ENCODE measurements at places on chromosomes 12 and 14.

GRCh38 chr14:54556535-54556934, 10.4 kb upstream of the SAMD4A start:
- no peak for DNase-seq

DNA sequence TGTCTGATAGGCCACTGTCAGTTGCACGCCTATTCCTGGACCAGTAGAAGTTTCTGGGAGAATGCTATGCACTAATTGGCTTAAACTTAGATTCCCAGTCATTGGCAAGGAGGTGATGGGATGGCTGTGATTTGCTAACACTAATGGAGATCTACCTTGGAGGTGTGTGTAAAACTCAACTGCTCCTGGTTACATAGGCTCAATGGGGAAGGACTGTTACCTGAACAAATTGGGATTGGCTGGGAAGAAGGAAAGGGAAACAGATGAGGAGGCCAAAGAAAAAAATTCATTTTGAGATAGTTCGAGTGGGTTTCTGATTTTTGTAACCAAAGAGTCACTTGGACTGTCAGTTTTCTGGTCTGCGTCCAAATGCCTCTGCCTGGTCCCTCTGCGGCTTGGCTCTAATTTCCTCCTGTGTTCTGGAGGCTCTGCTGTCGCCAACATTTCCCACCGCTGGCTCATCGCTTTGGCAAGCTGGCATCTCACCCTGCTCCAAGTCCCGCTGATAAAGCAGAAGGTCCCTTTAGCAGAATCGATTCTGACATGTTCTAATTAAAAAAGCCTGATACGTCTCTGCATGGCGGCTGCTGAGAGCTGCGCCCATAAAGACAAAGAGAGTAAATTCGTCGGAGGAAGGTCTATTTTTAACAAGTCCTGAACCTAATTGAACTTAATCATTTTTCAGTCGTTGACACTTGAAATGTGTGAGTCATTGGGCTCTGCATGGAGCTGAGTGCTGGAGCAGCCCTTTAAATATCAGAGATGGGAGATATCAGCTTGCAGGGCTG, 2.0 kb upstream of the CCDC63 start:
- DNase-seq = no peak

- no peak for DNase-seq
Measured at GRCh38 chr14:105192866-105193731, 12.0 kb upstream of the NUDT14 start.

GRCh38 chr12:28217805-28218204, 27.5 kb downstream of the CCDC91 start:
- DNase-seq = no peak

DNA sequence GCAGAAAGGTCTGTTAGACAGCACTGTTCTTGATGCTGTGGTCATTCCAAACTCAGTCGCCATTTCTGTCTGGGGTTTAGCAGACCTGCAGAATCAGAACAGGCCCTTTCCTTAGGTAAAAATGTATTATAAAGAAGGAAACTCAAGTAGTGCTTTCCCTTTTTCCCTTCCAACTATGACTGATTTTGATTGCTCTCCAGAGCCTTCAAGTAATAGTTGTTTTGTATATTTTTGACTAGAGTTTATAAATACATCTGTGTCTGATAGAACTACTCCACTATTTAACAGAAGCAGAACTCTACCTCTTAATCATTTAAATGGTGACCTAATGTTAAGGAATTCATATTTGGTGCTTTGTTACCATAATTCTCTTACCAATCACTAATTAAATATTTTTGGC, 74.0 kb downstream of the WNK1 start:
- no peak for DNase-seq

DNA sequence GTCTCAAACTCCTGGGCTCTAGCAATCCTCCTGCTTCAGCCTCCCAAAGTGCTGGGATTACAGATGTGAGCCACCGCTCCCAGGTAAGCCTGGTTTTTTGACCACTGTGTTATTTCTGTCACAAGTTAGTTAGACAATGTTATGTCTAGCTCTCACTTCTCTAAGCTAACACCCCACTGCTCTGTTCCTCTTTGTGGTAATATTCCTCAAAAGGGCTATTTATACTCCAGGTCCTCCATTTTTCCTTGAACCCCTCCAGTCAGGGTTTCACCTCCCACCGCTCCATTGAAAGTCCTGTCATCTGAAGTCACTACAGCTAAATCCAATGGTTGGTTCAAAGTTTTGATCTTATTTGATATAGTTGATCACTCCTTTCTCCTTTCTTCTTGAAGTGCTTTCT, 5.1 kb downstream of the IRAK3 start:
- no peak for DNase-seq

DNA sequence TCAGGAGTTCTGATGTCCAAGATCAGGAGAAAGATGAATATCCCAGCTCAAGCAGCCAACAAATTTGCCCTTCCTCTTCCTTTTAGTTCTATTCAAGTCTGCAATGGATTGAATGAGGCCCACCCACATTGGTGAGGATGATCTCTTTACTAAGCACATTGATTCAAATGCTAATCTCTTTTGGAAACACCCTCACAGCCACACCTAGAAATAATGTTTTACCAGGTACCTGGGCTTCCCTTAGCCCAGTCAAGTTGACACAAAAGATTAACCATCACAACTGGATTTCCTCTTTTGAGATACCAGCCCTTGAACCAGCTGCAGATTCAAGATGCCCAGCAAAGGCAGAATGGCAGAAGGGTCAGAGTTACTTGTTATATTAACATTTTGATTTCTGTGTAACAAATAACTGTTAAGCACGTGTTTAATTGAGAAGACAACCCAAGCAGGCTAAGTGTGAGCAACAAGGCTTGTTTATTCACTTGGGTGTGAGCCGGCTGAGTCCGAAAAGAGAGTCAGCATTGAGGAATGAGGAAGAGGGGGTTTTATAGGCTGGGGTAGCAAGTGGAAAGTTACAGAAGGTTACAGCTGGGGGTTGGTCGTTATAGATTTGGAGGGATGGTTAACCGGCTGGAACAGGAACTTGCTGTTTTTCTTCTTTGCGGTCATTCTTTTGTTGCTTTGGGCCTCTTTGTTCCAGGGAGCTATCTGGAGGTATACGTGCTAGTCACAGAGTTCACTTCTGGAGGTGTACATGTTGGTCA, 180.3 kb downstream of the EMP1 start:
- DNase-seq = no peak

GRCh38 chr14:22096514-22096895, 422.9 kb upstream of the OR4E1 start:
- DNase-seq = no peak

DNA sequence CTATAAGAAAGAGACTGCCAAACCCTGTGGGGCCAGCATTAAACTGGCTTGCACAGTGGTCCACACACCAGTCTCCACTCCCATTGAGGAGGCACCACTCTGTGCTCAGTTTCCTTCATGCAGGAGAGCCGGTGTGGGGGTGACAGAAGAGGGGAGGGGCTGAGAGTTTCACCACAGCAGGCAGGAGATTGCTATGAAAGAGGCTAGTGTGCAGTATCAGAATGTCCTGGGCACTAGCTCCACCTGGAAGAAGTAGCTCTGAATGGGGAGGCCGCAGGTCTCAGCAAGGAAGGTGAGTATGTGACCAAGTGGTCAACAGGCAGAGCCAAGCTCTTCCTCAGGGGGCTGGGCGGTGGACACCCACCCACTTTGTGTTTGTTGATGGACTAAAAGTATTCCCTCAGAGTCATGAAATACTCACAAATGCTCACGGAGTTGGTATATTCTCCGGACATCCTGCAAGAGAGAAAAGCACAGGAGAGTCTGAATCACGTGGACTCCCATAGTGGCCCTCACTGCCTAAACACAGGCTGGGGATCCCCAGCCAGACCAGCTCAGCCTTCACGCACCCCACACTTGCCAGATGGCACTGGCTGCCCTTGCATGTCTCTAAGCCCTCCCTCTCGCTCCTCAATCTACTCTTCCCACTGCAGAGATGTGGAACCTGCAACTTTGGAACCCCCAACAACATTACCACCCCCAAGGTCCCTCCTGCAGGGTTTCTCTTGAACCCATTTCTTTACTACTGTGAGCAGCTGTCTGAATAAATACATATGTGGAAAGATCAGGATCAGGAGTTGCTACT, 7.8 kb upstream of the KRT72 start:
- no peak for DNase-seq

DNA sequence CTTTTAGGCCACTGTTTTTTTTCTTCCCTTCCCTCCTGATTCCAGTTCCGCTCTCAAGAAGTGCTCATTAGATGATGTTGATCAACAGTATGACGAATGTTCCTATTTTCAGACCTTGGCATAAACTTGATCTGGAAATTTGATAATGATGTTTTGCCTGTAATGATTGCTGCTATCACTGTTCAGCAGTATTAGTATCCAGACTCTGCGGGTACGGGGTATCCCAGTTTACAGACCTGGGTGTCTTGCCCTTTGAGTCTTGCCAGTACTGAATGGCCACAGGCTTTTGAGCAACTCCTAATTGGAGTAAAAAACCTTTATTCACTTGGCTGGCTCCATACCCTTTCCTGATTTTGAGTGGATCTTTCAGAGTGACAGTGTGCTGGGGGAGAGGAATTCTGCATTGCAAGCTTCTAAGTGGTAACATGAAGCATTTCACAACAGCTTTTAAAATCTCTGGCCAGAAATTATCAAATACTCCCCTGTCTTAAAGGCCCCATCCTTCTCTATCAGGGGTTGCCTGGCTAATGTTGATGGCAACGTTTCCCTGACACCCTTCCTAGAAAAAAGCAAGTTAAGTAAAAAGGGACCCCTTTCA, 5.9 kb upstream of the ASB8 start:
- DNase-seq = no peak

- DNase-seq = no peak
Measured at GRCh38 chr14:20434701-20435581, 1.0 kb downstream of the KLHL33 start.

DNA sequence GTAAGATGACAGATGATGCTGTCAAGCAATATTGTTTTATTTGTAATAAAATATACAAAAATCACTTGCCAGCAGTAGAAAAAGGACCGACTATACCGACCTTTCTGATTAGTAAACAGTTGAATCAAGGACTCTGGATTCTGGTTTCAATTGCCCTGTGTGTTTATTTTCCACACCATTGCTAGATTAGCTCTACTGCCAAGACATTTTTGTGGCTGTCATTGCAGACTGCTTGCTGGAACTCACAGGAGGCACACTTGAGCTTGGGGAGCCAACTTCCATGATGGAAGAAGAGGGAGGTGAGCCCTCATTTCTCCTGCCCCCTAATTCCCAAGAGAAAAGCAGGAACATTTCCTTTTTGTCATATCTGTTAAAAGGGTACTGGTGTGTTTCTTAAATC, 51.3 kb downstream of the MAPKAPK5 start:
- DNase-seq = no peak

DNA sequence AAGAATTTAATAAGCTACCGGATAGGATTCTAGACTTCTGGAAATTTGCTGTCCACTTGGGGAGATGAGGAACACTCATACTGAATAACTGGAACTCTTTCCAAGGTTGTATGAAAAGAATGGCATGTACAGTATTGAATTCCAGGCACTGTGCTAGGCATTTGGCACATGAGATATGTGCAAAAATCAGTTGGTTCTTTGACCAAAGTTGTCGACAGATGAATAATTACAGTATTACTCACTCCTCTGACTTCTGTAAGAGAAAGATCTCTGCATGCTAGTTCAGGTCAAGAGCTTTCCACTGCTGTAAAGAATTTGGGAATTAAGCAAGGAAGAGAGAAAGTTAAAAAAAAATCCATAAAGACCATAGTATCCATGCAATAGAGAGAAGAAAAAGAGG, 764.7 kb downstream of the BCL11B start:
- DNase-seq = no peak

DNA sequence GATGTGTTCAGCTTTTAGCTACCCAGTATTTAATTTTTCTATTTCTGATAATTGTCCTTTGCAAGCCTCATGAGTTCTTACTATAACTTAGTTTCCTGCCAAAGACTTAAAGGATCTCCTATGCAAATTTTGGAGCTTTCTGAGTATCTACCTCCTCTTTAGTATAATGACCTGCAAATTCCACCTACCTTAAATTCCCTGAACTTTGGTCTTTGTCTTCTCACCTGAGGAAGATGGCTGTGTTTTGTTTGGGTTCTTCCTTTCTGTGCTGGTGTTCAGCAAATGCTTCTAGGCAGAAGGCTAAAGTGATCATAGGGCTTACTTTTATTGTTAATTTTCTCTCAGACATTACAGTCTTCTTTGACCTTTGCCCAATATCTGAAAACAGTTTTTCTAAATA, 142.8 kb downstream of the FUT8 start:
- DNase-seq = no peak

DNA sequence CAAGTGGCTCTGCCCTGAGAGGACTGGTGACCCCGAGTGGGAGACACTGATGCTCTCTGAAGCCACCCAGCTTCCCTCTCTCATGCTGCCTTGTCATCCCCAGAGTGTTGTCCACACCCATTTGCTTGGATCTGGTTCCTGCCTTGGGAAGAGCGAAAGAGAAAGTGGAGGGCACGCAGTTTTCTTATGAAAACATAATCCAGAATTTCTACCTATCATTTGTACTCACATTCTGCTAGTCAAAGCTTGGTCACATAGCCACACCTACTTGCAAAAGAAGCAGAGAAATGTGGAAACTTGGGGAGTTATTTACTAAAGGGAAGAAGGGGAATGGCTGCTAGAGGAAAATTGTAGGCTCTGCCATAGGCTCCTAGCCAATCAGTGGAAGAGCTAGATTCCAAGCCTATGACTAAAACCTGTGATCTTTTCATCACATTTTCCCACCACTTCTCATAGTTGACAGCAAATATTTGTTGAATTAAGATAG, 326.3 kb downstream of the ZFP36L1 start:
- no peak for DNase-seq

DNA sequence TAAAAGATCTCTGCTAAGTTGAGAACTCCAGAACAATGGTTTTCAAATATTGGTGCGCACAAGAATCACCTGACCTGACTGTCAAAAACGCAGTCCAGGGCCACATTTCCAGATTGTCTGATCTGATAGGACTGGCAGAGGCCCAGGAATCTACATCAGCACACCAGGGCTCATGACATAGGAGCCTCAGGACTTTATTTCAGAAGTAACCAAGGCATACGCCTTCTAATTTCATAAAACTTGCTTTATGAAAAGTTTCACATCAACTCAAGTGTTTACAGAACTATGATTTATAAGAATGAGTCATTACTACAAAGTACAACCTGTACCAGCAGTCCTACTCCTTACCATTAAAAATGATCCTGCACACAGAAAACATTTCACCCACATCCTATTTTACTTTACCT, 47.7 kb upstream of the PTPRO start:
- no peak for DNase-seq

DNA sequence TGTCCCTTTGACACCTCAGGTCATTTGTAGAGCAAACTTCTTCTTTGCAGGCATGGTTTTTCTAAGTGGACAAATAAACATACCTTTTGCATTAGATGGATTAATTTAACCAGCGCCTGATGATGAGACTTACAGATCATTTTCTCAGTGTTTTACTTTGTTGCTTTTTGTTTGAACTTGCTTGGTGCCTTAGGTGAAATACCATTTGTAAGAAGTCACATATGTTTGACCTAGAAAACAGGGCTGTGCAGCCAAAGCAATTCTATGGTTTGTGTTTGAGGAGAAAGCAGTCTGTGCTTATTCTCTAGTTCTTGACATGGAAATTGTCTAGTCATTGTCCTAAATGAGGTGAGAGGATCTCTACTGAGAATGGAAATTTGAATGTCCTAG, 111.1 kb downstream of the DIP2B start:
- no peak for DNase-seq

GRCh38 chr12:129413295-129413694, 490.5 kb downstream of the TMEM132D start:
- DNase-seq = no peak
